Daoy (cell line): ENCODE measurements at places on chromosomes 2 and 18. TPM values are rescaled to one million over a fixed set of nuclear protein-coding genes. Genes with fewer than 3 reads are reported as not detected.

The RPIA gene
- total RNA-seq = 3.2 and 7.6 TPM in 2 replicates

The NFE2L2 gene
- total RNA-seq = 58.4 and 60.0 TPM in 2 replicates

The GPR39 gene
- total RNA-seq = 5.5 and 8.1 TPM in 2 replicates

The EPHA4 gene
- 5.1 and 7.5 TPM in 2 replicates for total RNA-seq

The LCT gene
- total RNA-seq = 0.40 TPM in 1 of 2 replicates, not detected in the other
